ENCODE measurements at places on chromosomes 2 and 18.
A peak's percentile ranks its signal among the peaks of the same experiment; 100 is the strongest.

GRCh38 chr2:43302182-43302960 lies 76.0 kb upstream of the ZFP36L2 start:
- DNase-seq = no peak

- no peak for DNase-seq
Measured at GRCh38 chr2:119491776-119492525, 32.3 kb downstream of the SCTR start.

GRCh38 chr2:33425161-33425560 lies 51.3 kb upstream of the RASGRP3 start:
- no peak for DNase-seq

DNA sequence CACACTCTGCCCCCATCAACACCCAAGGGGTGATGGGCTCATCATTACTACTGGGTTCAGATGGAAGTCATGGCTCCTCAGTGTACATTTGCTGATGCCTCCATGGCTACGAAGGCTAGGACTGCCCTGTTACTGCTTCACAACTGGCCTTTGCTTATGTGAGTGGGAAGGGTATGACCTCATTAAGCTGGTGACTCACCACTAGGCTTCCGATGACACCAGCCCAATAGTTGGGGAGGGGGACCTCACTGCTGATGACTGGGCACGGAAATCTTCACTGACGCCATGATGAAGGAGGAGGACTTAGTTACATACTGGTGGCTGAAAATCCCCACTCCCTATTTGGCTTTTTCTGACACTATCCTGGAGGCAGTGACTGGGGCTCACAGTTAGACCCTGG lies 263.2 kb downstream of the CMPK2 start:
- DNase-seq = no peak

- no peak for DNase-seq
Measured at GRCh38 chr2:25419678-25420242, 78.0 kb upstream of the DNMT3A start.

GRCh38 chr18:34493566-34494358 lies 216.3 kb upstream of the DTNA start:
- DNase-seq = no peak

- no peak for DNase-seq
Measured at GRCh38 chr2:102116630-102117471, 25.7 kb upstream of the IL1R1 start.

DNA sequence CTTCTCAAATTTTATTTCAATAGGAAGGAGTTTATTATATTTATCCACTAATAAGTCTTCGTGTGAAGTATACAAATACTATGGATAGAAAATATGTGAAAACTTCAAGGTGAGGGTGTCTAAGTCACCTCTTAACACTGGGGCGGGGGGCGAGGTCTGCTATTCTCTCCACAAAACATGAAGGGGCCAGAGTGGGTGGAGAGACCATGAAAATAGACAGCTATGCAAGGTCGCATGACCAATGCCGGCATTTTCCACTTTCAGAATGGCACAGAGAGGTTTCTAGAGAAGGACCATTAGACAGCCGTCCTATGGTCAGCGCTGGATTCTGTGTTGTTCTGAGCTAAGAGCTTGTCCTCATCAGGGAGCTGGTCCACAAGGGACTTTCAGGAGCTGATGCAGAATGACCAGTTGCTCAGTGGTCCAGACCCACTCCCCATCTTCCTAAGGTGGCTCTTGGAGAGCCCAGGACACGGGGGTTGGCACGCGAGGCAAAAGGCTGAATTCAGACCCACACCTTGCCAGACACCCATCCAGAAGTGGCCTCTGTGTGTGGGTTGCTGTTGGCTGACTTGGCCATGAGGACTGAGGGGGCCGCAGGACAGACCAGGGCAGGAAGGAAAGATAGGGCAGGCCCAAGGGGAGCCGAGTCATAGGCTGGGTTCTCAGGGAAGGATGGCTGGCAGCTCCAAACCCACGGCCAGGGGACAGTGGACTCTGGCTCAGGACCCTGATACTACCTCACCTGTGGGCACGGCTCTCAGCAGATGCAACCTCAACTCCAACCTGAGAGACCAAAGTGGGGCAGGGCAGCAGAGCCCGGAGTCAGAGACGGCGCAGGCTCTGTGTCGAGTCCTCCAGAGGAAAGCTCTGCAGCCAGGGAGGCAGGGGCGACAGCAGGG lies 69.8 kb downstream of the NDUFA10 start:
- DNase-seq = no peak

DNA sequence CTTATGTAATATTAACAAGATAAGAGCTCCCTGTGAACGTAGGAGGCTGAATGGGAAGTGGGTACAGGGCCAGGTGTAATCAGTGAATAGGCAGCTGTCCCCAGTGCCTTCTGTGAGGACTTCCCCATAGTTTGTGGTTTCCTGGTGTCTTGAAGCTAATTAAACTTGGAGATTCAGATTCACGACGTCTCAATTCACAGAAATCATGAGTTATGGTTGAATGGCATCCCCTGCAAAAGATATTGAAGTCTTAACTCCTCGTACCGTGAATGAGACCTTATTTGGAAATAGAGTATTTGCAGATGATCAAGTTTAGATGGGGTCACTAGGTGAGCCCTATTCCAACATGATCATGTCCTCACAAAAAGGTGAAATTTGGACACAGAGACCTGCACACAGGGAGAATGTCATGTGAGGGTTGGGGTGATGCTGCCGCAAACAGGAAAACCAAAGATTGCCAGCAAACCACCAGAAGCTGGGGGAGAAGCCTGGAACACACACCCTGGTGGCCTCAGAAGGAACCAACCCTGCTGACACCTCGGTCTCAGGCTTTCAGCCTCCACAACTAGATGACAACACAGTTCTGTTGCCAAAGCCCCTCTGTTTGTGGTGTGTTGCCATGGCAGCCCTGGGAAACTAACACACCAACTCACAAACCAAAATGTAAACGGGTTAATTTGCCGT lies 13.2 kb downstream of the ARL4C start:
- DNase-seq = peak; percentile 64

- no peak for DNase-seq
Measured at GRCh38 chr2:101827246-101827645, 129.7 kb downstream of the MAP4K4 start.

DNA sequence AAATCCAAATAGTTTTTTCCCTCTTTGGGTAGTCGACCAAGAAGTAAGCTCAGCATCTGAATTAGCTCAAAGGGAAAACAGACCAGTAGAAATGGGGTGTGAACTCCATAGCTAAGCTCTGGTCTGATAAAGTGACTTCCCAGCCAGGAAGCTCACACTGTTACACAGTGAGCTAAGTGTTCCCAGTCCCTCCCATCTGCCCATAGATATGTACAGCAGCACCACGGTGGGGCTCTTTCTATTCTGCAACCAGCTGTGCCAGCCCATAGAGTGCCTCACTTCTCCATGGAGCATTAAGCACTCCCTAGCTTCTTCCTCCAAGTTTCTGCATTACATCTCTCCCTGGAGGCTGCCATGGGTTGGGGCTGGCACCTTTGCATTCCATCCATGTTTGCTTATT lies 27.6 kb upstream of the NEMP2 start:
- DNase-seq = no peak

DNA sequence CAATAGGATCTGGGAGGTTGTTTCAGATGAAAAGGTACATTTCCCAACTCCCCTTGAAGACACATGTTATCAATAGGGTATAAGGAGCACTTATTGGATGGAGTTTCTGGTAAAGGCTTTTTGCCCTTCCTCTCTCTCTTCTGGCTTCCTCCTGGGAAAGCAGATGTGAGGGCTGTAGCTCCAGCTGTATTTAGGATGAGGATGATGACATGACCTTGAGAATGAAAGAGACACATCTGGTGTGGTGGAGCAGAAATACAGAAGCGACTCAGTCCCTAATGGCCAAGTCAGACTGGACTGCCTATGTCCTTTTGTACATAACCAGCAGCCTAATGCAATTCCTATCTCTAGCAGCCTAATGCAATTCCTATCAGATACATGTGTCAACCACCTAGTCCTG lies 100.9 kb upstream of the NXPH2 start:
- no peak for DNase-seq

DNA sequence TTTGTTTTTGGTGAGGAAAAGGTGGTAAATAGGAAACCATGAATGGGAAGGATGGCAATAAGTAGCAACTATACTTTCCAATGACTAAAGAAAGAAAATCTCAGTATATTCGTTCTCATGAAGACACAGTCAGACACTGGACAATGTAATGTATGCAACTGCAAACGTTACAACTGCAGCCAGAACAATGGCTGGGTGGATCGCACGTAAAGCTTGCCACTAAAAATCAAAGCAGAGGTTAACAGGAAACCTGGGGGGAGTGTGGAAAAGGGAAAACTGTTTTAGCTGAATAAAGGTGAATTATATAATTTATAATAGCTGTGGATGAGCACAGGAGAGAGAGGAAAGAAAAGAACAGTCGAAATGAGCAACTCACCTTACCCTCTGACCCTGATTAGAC lies 33.3 kb downstream of the NEMP2 start:
- DNase-seq = no peak

DNA sequence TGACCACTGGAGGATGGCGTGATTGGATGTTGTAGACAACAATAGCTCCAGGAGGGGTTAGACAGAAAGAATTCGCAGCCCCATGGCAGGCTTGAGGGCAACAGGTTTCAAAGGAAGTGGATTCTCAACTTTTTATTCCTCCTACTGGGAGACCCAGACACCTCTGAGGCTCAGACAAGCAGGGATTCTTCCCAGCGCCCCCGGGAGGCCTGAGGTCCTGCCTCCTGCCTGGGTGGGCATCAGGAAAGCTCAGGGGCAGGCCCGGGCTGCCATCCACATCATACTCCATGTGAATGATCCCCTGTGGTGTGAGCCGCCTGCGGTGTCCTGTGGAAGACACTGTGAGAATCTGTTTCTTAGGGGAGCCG lies 203.5 kb downstream of the CYP26B1 start:
- DNase-seq = no peak

DNA sequence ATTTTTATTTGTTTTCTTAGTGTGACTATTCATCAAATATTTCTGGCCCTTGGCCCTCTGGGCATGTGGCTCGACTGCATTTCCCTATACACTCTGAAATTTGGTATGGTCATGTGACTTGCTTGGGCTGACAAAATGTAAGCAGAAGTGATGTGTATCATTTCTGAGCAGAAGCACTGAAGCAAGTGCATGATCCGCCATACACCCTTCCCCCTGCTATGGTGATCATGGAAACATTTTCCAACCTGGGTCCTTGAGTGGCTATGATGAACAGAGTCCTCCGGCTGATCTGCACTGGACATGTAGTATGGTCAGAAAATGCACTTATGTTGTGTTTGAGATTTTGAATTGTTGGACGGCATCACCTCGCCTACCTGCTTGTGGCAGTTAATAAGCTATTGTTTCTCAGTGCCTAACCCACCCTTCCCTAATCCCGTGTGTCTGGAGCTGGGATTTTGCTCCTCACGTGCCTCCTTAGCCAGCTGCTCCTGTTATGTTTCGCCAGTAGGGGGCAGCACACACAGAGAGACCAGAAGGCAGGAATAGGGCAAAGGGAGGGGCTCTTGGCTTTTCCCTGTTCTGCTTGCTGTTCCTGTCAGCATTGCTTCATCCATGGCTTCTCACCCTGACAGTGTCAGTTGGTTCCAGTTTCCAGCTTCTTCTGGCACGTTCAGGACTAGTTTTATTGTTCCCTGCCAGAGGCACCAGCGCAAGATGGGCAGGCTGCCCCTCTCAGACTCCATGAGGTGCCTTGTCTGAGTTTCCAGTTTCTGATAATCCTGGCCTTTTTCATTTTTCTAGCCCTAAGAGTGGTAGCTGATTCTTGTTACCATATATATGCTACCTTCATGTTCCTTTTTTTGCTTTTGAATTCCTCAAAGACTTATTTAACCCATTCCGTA lies 207.4 kb downstream of the ARL6IP6 start:
- no peak for DNase-seq

DNA sequence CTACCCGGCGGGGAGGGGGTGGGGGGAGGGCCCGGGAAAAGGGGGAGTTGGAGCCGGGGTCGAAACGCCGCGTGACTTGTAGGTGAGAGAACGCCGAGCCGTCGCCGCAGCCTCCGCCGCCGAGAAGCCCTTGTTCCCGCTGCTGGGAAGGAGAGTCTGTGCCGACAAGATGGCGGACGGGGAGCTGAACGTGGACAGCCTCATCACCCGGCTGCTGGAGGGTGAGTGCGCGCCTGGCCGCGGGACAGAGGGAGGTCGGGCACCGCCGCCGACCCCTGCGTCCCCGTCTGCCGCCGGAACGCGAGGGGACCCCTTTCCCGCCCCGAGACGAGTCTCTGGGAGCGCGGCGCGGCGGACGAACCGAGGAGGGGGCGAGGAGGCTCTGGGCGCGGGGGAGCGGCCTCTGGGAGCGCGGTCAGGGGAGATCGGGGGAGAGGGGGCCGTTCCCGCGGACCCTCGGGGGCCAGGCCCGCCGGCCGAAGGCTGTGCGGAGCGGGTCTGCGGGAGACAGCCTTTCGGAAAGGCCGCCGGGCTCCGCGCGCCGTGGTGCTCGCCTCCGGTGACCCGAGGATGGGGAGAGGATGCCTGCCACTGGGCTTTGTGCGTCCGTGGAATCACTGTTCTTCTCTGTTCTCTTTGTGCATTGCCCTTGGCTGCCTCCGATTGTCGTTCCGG lies 463 bp downstream of the PPP1CB start:
- DNase-seq = peak; percentile 52

GRCh38 chr2:122390406-122390805 lies 635.0 kb downstream of the TSN start:
- no peak for DNase-seq
